ENCODE measurements at places on chromosomes 11 and 22.

DNA sequence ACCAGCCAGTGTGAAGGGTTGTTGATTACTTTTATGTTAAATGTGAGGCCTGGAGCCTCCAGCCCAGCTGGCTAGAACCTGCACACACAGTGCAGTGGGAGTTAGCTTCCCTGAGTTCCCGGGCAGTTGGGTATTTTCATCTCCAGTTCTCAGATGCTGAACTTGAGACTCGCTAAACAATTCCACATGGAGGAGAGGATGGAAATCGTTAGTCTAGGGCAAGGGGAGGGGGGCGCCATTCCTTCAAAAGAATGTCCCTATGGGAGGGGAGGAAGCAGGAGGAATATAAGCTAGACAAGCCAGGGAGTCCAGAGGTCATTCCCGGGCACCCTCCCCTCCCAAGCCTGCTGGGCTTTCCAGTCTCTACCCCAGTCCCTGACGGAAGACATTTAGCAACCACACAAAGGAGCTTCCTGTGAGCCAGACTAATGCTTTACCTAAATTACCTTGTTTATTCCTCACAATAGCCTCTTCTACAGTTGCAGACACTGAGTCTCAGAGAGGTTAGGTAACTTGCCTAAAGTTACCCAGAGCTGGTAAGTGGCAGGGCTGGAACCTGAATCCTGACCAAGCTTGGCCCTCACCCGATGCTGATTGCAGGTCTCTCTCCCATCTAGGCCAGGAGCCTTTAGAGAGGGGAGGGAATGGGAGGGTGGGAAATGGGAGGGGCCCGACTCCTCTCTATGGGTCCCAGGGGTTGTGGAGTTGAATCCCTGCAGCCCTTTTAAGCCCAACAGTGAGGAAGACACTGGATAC is 1.9 kb upstream of the TSKU start:
- DNase-seq, result no peak

DNA sequence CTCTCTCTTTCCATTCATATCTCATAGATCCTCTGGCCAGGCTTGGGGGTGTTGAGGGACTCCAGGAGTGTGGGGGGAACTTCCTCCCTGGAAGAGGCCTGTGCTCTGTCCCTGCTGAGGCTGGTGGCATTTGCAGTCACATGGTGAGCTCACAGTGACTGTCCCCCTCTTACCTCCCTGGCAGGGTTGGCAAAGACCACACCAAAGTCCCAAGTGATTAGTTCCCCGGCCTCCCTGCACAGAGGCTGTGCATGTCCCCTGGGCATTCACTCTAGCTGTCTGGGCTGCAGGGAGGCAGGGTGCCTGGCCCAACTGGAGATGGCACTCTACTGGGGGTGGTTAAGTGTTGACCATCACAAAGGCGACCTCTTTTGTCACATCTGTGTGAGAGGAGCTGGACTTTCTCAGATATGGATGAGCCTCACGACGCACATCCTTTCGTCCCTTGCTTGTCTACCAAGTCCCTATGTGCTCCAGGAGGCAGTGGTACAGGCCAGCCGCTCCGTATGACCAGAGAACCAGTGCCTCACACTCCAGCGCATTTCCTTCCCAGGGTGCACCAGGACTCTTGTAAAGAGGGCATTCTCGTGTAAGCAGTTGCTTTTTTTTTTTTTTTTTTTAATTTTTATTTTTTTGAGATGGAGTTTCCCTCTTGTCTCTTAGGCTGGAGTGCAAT is 8.8 kb downstream of the TANGO2 start:
- no peak for DNase-seq

DNA sequence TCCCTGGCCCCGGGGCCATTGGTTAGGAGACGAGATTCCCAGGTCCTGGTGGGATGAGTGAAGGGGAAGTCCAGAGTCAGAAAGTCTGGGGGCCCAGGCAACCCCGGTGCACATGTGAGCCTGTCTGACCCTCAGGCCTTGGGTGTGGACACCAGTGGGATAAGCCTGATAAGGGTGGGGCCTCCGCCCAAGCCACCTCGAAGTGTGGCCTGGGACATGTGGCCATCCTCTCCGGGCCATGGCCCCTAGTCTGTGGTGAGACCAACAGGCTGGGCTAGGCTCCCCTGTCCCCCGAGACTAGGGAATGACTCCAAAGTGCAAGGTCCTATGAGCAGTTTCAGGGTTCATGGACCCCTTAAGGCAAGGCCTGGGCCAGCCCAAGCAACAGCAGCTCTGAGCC is 6.3 kb downstream of the CABP7 start:
- DNase-seq, result no peak

- no peak for DNase-seq
These were observed 6.0 kb downstream of the XKR3 start for GRCh38 chr22:16819249-16819648.

DNA sequence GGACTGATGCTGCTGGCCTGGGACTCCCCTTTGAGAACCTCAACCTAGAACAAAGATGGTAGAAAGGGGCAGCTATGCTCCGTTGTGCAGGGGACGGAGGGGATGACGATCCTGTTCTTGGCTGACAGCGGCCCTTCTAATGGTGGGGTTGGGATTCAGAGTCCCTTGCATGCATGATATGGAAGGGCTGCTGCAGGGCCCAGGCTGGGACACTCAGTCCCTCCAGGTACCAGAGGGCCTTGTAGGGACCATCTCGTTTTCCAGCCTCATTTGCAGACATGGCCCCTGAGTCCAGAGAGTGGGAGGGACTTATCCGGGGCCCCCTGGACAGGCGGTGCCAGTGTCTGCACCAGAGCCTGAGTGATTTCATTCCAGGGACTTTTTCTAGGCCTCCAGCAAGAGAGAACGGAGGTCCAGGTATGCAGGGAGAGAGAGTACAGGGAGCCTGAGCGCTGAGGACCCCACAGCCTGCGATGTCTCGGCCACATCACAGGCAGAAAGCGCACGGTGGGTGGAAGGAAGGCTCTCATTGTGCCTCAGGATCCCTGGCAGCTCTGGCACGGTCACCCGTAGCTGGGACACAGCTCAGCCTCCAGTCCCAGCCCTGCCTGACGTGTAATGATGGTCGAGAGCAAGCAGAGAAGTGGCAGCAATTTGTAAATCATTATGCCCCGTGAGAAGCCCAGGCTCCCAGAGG is 860.8 kb downstream of the TBC1D22A start:
- DNase-seq, result peak; percentile 80

- no peak for DNase-seq
These were observed 185.3 kb downstream of the C11orf91 start for GRCh38 chr11:33515347-33515746.

DNA sequence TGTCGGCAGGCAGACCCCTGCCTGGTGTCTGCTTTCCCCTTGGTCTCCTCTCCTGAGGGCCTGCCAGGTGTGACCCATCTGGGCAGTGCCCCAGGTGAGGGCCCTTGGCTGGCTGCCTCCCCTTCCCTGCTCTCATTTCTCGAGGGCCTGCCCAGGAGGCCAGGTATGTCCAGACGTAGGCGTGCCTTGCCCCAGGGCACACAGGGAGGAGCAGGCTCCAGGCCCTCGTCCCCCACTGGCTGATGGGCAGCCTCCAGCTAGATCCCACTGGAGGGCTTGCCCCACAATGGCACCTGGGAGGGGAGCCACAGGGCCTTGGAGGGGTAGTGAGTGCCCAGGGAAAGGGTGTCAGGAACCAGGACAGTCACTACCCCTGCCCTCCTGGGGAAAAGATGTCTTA is 95.9 kb downstream of the CACNA1I start:
- DNase-seq, result no peak

- DNase-seq, result no peak
These were observed 25.0 kb downstream of the ARHGAP1 start for GRCh38 chr11:46675288-46675851.
